ENCODE measurements at places on chromosomes 3 and 15. TPM values are rescaled to one million over a fixed set of nuclear protein-coding genes. Genes with fewer than 3 reads are reported as not detected.

Gene ATP1B3
- 135 TPM for total RNA-seq

Gene TRIM42
- not detected for total RNA-seq

Gene ASB14
- not detected for total RNA-seq

Gene RAF1
- 96.8 TPM for total RNA-seq

Gene STAC
- not detected for total RNA-seq

Gene TRH
- total RNA-seq, result not detected

Gene ZNF662
- total RNA-seq, result 0.47 TPM

Gene COL6A5
- 0.02 TPM for total RNA-seq

Gene CKMT1A
- not detected for total RNA-seq

Gene USP13
- total RNA-seq, result 13.3 TPM

Gene GOLGA6B
- total RNA-seq, result not detected

Gene ZNF620
- total RNA-seq, result 5.7 TPM

Gene ADPGK
- total RNA-seq, result 76.5 TPM

Gene IL12A
- 1.4 TPM for total RNA-seq

Gene IGF1R
- total RNA-seq, result 6.2 TPM

Gene ACKR2
- 2.6 TPM for total RNA-seq

Gene TMEM62
- total RNA-seq, result 34.7 TPM

Gene TMEM207
- not detected for total RNA-seq

Gene CX3CR1
- total RNA-seq, result 3.7 TPM

Gene SGO1
- total RNA-seq, result 38.5 TPM

Gene FGF7
- not detected for total RNA-seq

Gene SCAANT1
- not detected for total RNA-seq

Gene CD276
- 3.7 TPM for total RNA-seq

Gene SCN11A
- total RNA-seq, result 0.05 TPM

Gene UNC13C
- total RNA-seq, result not detected

Gene PDIA3
- total RNA-seq, result 293 TPM

Gene TRIM71
- 0.09 TPM for total RNA-seq

Gene C3orf49
- not detected for total RNA-seq

Gene PPIB
- 386 TPM for total RNA-seq

Gene CNTN6
- total RNA-seq, result not detected

Gene FBLN2
- not detected for total RNA-seq

Gene CELF6
- total RNA-seq, result 0.29 TPM

Gene GOLGA8S
- 0.73 TPM for total RNA-seq

Gene EXD1
- total RNA-seq, result not detected

Gene CEP19
- 5.4 TPM for total RNA-seq

Gene FAM81A
- 2.5 TPM for total RNA-seq

Gene KLHDC8B
- total RNA-seq, result 0.80 TPM

Gene PLSCR5
- not detected for total RNA-seq

Gene CLDN18
- not detected for total RNA-seq

Gene HAPLN3
- total RNA-seq, result 37.3 TPM

Gene TRAIP
- 27.3 TPM for total RNA-seq

Gene ZNF80
- 5.5 TPM for total RNA-seq

Gene TBL1XR1
- total RNA-seq, result 143 TPM

Gene ST8SIA2
- not detected for total RNA-seq

Gene TLE3
- 48.8 TPM for total RNA-seq

Gene SLC22A14
- not detected for total RNA-seq

Gene FSD2
- not detected for total RNA-seq

Gene CTXND1
- not detected for total RNA-seq

Gene RBP2
- not detected for total RNA-seq
